ENCODE measurements at places on chromosomes 2 and 18.

- DNase-seq: no peak
Measured at GRCh38 chr18:58228762-58229161, 184.7 kb downstream of the NEDD4L start.

DNA sequence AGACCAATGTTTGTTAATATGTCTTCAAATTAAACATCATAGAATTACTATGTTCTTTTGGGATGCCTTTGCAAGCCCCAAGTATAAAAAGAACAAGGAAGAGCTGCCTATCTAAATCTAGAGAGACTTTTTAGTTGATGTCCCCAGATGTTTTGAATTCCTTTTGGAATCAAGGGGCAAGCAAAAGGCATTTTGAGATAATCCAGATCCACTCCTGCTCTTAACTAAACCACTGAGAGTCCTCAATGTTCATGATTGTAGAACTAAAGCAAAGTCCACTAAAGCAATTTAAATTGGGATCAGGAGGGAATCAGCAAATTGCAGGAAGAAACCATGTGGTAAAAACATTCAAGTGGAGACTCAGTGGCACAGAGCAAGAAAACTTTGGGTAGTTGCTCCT is 558.5 kb upstream of the VRK2 start:
- no peak for DNase-seq

- DNase-seq: no peak
Measured at GRCh38 chr2:70002241-70002899, 40.9 kb upstream of the ASPRV1 start.

GRCh38 chr2:67572721-67573435 is 175.7 kb downstream of the ETAA1 start:
- no peak for DNase-seq

GRCh38 chr2:33488715-33489540 is 12.5 kb downstream of the RASGRP3 start:
- DNase-seq: no peak

DNA sequence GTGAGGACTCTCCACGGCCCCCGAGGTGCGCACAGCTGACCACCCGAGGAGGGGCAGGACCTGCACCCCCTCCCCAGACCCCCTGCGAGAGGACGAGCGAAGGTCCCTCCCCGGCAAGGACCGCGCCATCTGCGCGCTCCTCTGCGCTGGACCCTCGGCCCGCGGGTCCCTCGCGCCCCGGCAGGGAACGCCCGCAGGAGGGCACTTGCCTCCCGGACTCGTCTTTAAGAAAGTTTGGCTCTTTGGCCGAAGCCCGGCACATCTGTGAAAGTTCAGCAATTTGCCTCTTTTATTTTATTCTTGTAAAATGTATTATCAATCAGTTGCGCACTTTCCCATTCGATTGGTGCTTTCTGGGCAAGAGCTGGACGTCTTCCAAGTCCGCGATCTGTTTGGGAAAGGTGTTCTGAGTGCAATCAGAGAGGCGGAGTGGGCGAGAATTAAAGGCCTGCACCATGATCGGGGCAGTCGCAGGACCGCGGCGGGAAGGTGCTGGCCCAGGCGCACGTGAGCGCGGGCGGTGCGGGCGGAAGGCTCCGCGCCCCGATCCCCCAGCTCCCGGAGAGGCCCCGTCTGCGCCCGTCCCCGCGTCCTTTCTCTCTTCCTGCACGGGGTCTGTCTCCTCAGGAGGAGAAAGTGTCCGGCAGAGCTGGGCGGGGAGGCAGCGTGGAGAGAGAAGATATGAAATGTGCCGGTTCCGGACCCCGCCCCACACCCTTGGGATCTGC is 1.6 kb upstream of the ALKAL2 start:
- DNase-seq: no peak

DNA sequence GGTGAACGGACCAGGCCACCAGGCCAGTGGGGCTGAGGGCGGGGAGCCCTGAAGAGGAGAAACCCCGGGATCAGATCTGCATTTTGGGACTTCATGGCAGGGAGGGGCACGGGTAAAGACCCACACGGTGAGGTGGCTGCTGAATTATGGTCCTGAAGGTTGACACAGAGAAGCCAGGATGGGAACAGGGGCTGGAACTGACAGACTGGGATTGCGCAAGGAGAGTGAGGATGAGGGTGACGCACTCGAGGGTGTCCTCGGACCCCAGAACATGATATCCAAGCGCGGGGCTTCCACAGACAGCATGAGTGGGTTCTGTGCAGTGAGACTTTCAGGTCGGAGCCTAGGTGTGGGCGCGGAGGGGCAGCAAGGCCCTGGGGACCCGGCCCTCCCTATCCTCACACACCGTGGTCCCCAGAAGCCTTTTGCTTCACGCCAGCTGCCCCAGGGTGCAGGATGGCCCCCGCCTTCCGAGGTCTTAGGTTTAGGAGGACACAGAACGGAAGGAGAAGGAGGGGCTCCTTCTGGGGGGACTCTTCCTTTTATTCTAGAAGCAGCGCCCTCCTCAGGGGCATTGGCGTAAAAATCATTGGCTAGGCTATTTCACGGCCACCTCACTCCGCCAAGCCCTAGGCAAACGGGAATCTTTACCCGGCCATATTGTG is 416.8 kb upstream of the HS6ST1 start:
- DNase-seq: no peak

GRCh38 chr2:17627434-17627833 is 86.9 kb downstream of the VSNL1 start:
- no peak for DNase-seq

GRCh38 chr2:46336283-46336959 is 39.2 kb downstream of the EPAS1 start:
- no peak for DNase-seq

DNA sequence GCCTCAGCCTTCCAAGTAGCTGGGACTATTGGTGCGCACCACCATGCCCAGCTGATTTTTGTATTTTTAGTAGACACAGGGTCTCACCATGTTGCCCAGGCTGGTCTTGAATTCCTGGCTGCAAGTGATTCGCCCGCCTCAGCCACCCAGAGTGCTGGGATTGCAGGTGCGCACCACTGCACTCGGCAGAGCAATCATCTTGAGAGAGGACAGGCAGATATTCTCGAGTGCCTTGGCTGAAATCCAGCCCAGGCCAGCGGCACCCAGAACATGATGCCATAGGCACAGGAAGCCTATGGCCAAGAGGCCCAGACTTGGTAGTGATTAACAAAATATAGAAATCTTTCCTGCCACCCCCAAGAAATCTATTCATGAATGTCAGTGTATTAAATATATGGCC is 58.0 kb upstream of the PEX13 start:
- no peak for DNase-seq

- no peak for DNase-seq
Measured at GRCh38 chr18:23998820-23999219, 15.7 kb upstream of the TTC39C start.

DNA sequence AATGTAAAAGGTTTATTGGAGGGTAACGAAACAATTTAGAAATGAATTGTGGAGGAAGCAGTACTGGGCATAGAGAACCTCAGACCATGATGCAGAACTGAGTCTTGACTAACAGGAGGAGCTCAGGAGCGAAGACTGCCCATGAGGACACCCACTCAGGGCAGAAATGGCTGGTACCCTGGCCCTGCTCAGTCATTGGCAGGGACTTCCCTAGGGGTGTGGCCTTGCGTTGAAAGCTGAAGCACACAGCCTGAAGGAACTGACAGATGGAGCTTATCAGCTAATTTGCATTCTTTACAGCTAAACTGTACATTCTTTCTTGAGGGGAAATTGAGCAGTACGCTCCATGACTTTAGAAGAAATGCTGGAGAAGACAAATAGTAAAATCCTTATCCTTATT is 57.1 kb downstream of the PDK1 start:
- DNase-seq: no peak

DNA sequence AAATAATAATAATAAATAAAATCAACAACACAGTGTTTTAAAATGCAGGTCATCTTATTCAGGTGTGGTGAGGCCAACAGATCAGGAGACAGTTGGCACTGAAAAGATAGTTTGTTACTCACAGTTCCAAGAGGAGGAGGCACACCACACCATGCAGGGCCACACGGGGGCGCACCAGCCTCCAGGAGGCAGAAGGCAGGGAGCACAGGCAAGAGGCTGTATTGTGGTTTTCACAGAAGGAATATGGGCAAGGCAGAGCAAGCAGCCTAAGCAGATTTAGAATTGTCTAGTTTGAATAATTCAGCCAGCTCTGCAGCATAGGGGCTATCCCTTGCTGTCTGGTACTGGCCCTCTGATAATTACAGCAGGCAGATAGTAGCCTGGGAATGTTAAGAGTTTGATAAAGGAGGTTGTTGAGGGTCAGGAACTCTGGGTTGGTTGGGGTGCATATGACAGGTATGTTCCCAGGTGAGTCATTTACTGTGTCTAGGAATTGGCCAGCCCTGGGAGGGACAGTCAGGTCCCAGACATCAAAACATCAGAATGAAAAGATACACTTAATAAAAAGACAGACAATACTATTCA is 31.3 kb downstream of the KIAA2012 start:
- DNase-seq: no peak

DNA sequence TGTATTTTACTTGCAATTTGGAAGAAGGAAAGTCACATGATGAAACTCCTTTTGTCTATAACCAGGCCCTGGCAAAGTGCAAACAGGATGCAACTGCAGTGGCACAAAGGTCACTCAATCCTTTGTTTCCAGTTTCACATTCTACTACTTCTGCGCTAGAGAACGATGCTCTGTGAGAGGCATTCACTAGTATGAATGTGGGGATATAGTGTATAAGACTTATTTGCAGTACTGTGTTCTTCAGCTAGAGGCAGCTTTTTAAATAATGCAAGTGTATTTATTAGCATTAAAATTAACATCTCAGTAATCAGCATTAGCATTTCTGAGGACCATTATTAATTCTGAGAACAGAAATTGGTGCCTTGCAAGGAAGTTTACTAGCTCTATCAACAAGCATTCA is 68.9 kb downstream of the PRPF40A start:
- DNase-seq: no peak
